ENCODE measurements at places on chromosomes 2 and 18.

DNA sequence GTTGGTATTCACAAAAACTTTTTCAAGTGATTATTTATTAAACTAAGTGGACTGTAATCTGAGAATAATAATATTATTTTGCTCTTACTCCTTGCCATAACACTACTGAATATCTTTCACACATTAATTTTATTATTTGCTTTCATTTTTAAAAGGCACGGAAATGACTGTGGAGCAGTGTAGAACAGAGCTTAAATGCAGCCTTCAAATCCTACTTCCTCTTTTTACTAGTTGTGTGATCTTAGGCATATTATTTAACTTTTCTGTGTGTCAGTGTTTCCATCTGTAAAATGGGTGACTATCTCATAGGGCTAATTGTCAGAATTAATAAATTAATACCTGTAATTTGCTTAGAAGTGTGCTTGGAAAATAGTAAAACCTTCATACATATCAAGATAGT lies 55.5 kb upstream of the SLC8A1 start:
- no peak for DNase-seq

DNA sequence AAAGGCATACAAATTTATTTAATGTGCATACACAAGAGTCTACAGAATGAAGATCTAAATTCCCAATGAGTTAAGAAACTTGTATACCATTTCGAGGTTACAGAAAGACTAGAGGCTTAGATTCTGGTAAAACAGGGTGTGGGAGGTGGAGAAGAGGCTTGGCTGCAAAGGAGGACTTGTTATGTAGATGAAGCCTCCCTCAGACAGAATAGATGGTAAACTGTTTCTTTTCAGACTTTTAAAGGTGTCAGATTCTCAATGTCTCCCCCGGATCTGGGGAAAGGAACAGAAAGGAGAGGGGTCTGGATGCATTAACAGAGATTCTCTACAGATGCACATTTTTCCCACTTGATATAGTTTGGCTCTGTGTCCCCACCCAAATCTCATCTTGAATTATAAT lies 126.0 kb downstream of the ST6GAL2 start:
- no peak for DNase-seq

DNA sequence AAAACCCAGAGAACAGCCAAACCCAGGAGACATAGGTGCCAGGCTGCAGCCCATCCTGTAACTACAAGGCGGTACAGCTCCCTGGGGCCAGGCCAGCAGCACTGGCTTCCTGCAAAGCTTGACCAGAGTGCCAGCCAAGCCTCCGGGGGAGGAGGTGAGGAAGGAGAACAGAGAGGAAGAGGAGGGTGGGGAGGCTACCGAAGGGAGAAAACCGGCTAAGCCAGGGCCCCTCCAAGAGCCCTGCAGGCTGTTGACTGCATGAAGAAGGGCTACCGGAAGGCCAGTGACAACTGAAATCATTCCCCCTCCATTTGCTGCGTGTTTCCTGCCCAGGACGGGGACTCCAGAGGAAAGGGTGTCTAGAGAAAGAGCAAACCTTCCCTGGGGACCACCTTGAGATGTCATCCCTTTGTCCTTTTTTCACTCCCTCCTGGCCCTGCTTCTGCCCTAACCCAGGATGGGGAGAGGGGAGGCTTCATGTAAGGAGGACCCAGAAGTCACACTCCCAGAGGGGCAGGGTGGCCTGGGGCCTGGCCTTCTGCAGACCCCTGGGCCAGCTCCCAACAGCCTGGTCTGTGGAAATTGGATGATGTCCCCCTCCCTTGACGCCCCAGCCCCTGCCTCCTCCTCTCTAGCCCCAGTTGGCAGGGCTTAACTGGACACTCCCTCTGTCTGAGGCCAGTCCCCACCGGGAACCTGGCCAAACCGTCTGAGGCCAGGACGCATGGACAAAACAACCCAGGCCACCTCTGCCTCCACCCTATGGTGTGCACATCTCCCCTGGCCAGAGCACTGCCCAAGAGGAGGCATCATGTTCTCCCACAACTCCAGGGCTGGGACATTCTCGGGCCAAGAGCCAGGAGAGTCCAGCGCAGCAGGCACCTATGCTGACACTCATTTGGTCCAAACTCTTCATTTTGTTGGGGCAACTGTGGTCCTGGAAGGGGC lies 207.8 kb downstream of the CYP26B1 start:
- no peak for DNase-seq

DNA sequence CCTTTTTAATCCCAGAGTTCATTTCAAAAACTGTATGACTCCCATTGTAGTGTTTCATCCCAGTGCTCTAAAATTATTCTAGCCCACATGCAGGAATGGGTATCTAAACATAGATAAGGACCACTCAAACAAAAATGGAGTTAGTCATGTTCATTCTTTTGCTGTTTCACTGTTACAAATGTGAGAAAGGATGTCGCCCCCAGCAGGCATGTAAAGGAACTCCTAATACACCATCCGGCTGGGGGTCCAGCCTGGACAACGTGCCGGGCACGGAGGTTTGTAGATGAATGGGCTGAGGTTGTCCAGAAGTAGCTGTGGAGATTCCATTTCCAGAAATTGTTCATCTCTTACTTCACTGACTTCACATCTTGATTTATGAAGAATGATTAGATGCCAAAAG lies 101.9 kb upstream of the RAB12 start:
- no peak for DNase-seq

DNA sequence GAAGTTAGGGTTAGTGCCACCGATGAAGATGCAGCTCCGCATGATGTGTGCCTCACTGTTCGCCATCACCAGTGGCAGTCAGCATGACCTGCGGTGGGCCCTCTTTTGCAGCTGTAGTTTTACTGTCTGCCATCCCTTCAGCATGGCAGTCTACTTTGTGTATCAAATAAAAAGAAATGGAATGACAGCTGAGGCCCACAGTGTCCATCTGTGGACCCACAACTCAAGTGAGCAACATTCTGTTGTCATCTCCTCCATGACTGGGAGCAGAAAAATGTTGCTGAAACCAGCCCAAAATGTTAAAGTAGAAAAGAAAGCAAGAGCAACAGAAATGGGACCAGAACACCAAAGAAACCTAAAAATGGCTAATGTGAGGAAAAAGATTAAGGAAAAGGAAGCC lies 128.7 kb downstream of the MEP1B start:
- DNase-seq, result no peak

GRCh38 chr2:232231554-232231953 lies 147.0 kb upstream of the ALPP start:
- no peak for DNase-seq

DNA sequence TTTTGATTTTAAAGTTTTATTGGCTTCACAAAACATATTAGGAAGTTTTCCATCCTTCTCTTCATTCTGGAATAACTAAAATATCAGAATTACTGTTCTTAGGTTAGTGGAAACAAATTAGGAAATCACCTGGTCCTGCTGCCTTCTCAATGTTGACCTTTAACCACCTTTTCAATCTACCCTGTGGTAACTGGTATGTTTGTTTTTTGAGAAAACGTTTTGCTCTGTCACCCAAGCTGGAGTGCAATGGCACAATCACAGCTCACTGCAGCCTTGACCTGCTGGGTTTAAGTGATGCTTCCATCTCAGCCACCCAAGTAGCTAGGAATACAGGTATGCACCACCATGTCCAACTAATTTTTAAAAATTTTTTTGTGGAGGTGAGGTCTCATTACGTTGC lies 28.4 kb downstream of the ACYP2 start:
- DNase-seq, result no peak

DNA sequence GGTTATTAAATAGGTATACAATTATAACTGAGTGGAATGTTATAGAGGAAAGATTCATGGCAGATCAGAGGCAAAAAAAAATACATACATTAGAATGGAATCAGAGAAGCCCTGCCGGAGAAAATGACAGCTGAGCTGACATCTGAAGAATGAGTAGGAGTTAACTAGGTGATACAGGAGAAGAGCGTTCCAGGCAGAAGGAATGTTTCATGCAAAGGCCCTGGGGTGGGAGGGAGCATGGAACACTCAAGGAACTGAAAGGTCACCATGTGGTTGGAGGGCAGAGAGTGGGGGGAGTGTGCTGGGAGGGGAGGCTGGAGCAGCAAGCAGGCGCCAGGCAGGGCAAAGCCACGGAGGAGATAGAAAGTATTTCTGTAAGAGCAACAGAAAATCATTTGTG lies 31.6 kb upstream of the CDK5R2 start:
- DNase-seq, result no peak

DNA sequence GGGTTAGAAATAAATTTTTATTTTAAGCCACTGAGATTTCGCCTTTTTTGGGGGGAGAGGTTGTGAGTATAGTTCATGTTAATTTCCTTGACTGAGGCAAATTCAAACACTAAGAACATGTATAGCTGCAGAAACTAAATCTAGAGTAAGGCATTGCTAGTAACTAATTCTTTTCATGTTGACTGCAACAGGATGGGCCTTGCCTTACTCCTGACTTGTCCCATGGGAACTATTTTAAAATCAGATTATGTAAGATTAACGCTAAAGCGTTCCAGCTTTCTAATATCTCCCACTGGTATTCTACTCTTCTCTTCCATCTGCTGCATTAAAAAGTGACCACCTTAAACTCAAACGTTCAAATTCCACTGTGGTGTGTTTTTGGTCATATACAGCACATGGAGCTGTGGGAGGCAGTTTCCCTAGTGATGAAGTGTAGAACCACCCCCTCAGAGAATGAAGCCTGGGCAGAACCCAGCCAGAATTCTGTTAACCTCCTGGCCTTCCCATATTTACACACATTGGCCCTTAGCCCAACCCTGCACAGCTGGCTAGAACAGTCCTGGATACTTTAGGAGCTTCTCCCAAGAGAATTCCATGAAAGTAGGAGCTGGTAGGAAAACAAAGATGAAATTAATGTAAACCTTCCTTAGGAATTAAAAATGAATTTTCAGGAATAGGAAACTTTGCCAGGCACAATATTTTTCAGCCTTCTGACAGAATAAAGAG lies 687.8 kb downstream of the SLC4A3 start:
- no peak for DNase-seq

- DNase-seq, result no peak
Measured at GRCh38 chr2:29061616-29062015, 12.7 kb downstream of the PCARE start.

DNA sequence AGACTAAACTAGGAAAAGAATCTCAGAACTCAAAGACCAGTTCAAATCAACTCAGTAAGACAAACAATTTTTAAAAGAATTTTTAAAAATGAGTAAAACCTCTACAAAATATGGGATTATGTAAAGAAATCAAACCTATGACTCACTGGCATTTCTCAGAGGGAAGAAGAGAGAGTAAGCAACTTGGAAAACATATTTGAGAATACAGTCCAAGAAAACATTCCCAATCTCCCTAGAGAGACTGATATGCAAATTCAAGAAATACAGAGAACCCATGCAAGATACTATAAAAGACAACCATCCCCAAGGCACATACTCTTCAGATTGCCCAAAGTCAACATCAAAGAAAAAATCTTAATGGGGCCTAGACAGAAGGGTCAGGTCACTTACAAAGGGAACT lies 162.7 kb downstream of the WDPCP start:
- no peak for DNase-seq

GRCh38 chr2:11810237-11810977 lies 64.0 kb downstream of the LPIN1 start:
- DNase-seq, result no peak

GRCh38 chr2:210188755-210189154 lies 17.5 kb upstream of the KANSL1L start:
- no peak for DNase-seq

GRCh38 chr2:236894791-236895190 lies 190.9 kb upstream of the COPS8 start:
- DNase-seq, result no peak

DNA sequence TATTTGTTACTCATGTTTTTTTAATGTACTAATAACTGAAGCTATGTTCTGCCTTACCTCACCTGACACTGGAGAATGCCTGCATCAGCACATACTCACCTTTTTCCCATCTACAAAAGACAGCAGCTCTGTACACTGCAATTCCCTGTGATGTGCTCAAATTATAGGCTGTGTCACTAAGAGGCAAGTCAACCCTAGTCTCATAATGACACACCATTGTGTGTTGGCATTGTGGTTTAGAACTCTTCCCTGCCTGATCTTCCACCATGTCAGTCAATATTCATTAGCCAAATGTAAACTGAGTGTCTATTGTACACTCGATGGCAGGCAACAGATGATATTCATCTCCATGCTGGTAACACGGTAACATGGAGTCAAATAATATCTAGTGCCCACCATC lies 332.1 kb upstream of the TCF4 start:
- DNase-seq, result no peak

DNA sequence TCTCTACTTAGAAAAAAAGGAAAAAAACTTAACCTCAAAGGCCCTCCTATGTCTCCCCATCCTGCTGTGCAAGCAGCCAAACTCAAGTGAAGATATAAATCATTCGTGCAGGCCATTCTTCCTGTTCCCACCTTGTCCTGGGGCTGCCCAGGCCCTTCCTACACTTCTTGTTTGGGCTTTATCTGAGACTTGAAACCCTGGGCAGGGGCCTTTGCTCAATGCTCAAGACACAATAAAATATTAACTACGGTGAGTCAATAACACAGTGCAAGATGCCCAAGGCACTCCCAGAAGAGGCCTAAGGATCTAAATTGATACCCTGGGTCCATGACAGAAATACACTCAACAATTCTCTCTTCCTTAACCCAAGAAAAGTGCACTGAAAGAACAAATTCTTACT lies 67.6 kb downstream of the TBC1D8 start:
- peak; percentile 30 for DNase-seq

DNA sequence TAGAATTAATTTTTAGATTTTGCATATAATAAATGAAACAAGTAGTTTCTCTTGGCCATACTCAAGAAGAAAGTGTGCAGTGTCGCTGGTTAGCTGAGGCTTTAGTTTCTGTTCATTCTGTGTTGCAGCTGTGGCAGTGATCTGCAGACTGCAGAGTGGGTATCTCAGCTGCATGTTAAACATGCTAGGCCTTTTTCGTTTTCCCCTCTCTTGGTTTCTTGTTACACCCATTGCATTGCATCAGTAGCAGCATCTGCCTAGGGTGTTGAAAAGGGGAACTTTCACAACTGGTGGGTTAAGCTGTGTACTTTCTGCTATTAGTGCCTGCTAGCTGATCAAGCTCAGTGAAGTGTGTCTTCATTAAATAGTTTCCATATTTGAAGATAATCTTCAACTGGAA lies 51.3 kb downstream of the ACSL3 start:
- no peak for DNase-seq

DNA sequence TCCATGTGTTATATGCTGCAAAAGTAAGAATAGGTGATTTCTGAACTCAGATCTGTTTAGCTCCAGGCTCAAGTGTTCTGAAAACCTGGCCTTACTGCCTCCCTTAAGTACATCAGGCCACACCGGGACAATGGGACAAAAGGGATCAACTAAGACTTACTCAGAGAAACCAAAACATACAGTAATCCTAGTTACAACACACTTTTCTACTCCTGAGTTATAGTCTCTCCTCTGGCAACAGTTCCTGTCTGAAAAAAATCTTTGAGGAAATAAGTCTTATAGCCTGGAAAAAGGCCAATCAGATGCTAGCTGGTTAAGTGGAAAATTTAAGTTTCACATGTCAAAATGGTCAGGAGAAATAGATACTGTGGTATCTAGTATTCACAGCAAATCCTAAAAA lies 5.6 kb downstream of the METTL5 start:
- no peak for DNase-seq

All from ACHN (cell line).